Sigmoid colon (tissue), 7 donors: ENCODE measurements at places on chromosomes 7 and 10. TPM values are rescaled to one million over a fixed set of nuclear protein-coding genes. Genes with fewer than 3 reads are reported as not detected.

GRCh38 chr10:20970708-20971107 is 73.6 kb upstream of the NEBL start:
- DNase-seq, result no peak
- H3K4me3 ChIP-seq, result no peak overlapping the region
- no peaks in the 10 kb centered on the region for H3K27me3 ChIP-seq
- H3K4me1 ChIP-seq, result no peaks in the 10 kb centered on the region
- H3K36me3 ChIP-seq, result no peaks in the 10 kb centered on the region

- no peaks in the 10 kb centered on the region for H3K36me3 ChIP-seq
- peaks cover 6% of the 10 kb centered on the region for H3K4me1 ChIP-seq
- peak; percentile 34 for DNase-seq
- no peaks in the 10 kb centered on the region for H3K27me3 ChIP-seq
- H3K27ac ChIP-seq, result no peak overlapping the region
These were observed 93.9 kb downstream of the DNAJB6 start for GRCh38 chr7:157430721-157431120.

- no peaks in the 10 kb centered on the region for H3K27me3 ChIP-seq
- H3K36me3 ChIP-seq, result no peaks in the 10 kb centered on the region
- H3K27ac ChIP-seq, result no peak overlapping the region
These were observed 317.7 kb downstream of the CAMK1D start for GRCh38 chr10:12667052-12667451.

DNA sequence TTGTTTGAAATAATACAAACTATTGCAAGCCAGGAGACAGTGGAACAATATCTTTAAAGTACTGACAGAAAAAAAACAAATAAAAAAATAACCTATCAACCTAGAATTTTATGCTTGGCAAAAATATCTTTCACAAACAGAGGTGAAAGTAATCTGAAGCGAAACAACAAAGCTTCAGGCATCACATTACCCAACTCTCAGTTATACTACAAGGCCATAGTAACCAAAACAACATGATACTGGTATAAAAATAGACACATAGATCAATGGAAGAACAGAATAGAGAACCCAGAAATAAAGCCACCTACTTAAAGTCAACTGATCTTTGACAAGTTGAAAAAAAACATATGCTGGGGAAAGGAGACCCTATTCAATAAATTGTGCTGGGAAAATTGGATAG is 26.5 kb upstream of the HECW1 start:
- H3K27ac ChIP-seq, result no peak overlapping the region
- H3K27me3 ChIP-seq, result no peaks in the 10 kb centered on the region
- no peaks in the 10 kb centered on the region for H3K4me1 ChIP-seq
- H3K36me3 ChIP-seq, result no peaks in the 10 kb centered on the region
- DNase-seq, result no peak
- no peak overlapping the region for H3K4me3 ChIP-seq

DNA sequence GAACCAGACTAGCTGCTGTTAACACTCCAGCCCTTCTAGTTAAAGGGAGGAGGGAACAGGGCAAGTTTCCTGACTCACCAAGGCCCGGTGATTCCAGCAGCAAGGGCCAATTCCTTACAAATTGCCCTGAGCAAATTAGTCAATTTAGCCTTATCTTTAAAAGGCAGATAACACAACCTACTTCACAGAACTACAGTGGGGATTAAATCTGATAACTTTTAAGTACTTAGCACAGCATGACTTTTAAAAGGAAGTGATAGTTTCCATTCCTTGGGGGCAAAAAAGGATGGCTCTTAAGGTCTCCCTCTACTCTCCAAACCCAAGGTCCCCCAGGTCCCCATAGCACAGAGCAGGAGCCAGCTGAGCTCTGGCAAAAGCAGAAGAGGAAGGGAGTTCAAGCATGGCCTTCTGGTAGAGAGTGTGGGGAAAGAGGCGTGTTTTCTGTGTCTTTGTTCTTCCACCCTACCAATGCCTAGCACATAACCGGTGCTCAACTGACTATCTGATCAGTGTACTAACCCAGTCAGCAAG is 4.0 kb downstream of the CDCA7L start:
- H3K4me3 ChIP-seq, result no peak overlapping the region
- no peaks in the 10 kb centered on the region for H3K4me1 ChIP-seq
- H3K36me3 ChIP-seq, result no peaks in the 10 kb centered on the region
- no peak for DNase-seq
- H3K27me3 ChIP-seq, result no peaks in the 10 kb centered on the region

- no peaks in the 10 kb centered on the region for H3K36me3 ChIP-seq
- DNase-seq, result no peak
- no peaks in the 10 kb centered on the region for H3K27me3 ChIP-seq
- no peak overlapping the region for H3K4me3 ChIP-seq
These were observed 168.3 kb downstream of the GLI3 start for GRCh38 chr7:42068554-42069280.

The SUN3 gene
- not detected for total RNA-seq

The GIMAP7 gene
- 15.1 TPM for total RNA-seq

The C10orf105 gene
- not detected for total RNA-seq

The GARIN1A gene
- 2.5 TPM for total RNA-seq

The ZNF117 gene
- total RNA-seq, result 7.3 TPM

The ELN gene
- 33.2 TPM for total RNA-seq

The IGF2BP3 gene
- under 0.01 TPM for total RNA-seq
